ENCODE measurements at places on chromosomes 6 and 20.

DNA sequence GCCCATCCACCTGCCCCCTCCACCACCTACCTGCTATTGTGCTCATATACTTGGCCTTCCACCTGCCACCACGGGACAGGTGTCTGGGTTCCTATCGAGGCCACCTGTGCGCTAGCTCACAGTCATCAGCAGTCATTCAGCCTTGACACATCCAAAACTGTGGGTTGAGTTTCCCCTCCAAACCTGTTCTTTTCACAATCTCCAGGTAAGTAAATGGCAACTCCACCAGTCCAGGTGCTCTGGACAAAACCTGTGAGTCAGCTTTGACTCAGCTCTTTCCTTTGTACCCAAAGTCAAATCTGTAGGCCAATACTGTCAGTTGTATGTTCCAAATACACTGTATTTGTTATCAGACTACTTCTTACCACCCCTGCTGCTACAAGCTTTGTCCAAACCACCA, 52.6 kb downstream of the SPTLC3 start:
- DNase-seq, result no peak

GRCh38 chr6:3584606-3585005, 127.8 kb upstream of the SLC22A23 start:
- DNase-seq, result no peak

DNA sequence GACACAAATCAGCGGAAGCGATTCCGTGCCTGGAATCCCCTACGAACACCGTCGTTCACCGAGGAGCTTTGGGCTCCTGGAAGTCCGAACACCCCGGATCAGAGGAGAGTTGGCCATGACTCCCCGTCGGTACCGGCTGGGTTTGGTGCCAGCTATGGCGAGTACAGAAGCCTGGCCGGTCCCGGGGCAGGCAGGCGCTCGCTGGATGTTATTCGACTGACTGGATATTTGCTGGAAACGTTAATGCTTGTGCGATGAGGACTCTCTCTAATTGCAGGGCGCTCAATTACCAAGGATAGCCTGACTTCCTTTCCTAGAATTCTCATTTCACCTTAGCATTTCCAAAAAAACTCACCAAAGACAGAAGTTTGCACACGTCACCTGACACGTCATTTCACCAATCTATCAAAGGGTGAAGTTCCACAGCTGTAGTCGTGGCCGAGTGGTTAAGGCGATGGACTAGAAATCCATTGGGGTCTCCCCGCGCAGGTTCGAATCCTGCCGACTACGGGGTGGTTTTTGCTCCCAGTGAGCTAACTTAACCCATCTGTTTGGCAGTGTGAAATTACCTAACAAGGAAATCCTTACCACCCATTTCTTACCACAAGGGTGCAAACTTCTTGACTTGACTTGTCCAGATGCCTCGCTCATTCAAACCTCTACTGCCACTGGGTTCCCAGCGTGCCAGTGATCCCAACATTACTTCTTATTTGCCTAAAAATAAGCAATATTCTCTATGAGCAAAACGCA, 22.7 kb upstream of the ZNF184 start:
- DNase-seq, result no peak

DNA sequence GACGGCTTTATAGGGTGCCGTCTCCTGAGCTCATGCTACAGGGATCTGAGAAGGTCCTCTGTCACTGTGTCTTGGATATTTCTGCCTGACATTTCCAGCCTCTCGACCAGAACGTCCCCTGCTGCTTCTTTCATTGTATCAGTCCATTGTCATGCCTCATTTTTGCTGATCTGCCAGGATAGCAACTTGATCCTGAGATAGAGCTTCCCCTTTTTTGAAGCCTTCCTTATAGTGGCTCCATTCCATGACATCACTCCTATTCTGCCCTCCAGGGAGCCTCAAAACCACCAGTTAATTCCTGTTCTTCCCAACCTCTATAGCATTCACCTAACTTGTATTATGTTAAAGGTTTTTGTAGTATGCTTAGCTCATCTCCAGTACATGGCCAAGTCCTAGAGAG, 431.8 kb upstream of the NOX3 start:
- no peak for DNase-seq

DNA sequence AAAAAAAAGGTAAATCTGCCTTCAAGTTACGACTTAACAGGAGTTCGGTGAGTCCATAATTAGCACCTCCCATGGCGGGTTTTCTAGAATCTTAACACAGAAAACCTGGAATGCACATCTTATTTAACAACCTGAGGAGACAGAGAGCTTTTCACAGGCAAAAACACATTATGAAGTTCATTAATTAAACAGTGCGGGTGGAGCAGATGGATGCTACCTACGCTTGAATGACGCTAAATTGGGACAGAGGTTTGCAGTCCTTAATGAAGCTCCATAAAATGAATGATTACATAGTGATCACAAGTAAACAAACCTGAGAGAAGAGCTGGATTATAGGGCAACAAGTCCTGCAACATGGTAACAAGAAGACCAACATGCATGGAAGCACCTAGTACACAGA, 81.0 kb downstream of the INSM1 start:
- no peak for DNase-seq

DNA sequence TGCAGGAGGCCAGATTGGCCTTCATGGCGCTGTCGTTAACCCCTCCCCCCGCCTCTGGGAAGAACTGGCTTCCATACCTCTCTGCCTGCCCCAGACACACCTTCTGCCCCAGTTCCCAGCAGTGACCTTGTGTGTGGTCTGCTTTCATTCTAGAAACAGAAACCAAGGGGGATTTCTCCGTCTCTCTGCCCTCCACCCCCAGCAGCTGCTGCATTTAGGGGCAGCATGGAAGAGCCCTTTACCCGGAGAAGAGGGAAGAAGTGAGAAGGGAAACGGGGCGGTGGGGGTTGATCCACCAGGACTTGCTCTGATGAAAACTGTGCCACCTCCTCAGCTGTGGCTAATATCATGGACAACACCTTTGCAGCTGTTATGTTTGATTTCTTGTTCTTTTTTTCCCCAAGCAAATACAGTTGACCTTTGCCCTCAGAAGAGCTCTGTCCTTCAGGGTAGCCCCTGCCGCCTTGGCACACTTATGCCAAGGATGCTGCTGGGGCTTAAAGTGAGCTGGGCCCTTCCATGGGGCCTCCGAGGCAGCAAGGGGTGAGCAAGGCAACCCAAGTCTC, 6.1 kb downstream of the GLP1R start:
- peak; percentile 64 for DNase-seq

DNA sequence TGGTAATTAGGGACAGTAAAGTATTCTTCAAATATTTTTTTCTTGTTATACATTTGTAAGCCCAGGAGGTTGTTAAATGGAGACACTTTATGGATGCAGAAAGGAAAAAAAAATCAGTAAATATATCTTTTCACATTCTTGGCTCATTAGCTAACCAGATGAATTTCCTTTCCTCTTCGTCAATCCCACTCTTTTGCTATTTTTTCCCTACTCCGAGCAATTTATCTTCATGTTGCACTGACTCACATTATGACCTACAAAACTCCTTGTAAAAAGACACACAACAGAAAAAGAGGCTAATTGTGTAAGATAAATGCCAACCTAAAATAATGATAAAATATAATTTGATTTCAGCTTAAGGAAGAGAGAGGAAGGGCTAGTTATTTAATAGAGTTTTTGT, 472.9 kb upstream of the ZNF337 start:
- no peak for DNase-seq

GRCh38 chr6:157822245-157823000, 623 bp upstream of the SNX9 start:
- DNase-seq, result no peak

GRCh38 chr6:157966589-157966977, 15.1 kb upstream of the SYNJ2 start:
- DNase-seq, result peak; percentile 77

- DNase-seq, result no peak
Observed at GRCh38 chr6:71268735-71269437, 19.7 kb upstream of the OGFRL1 start.

- DNase-seq, result no peak
Observed at GRCh38 chr6:152600022-152600421, 37.1 kb downstream of the SYNE1 start.

- no peak for DNase-seq
Observed at GRCh38 chr6:121437851-121438651, 2.6 kb downstream of the GJA1 start.

DNA sequence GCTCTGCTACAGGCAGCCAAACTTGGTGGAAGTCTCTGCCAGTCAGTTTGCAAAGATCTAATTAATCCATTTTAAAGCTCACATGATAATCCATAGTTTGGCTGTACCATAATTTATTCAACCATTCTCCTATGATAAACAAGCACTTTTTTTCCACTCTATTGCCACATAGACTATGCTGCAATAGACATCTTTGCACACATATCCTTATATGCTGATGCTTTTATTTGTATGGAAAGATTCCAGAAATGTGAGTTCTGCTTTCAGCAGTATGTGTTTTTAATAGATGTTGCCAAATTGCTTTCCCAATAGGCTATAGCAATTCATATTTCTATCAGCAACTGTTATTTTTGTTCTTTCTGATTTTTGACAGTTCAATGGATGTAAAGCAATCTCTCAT, 628.0 kb downstream of the KIF16B start:
- DNase-seq, result no peak

GRCh38 chr6:141426400-141426980, 706.2 kb upstream of the GJE1 start:
- no peak for DNase-seq

DNA sequence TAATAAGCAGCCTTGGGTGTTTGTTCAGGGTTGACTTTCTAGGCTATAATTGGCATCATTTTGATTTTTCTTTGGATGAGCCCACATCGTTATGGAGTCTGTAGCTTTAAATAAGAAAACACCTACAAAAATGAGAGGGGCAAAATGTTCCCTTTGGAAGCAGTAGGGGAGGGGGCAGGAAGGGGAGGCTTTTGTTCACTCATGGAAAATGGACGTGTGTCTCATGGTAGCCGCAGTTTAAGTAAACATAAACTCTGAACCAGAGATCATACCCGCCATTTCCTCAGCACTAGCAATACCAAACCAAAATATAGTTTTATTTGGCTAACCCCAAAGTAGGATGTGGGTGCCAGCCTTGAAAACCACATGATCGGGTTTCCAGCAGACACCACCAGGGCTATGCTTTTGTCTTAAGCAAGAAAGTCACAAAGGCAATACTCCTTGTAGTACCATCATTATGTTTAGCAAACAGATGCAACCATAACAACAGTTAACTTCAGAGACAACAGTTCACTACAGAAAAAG, 572.5 kb upstream of the JAG1 start:
- no peak for DNase-seq

- DNase-seq, result no peak
Observed at GRCh38 chr6:111970426-111970825, 83.5 kb upstream of the CCN6 start.

DNA sequence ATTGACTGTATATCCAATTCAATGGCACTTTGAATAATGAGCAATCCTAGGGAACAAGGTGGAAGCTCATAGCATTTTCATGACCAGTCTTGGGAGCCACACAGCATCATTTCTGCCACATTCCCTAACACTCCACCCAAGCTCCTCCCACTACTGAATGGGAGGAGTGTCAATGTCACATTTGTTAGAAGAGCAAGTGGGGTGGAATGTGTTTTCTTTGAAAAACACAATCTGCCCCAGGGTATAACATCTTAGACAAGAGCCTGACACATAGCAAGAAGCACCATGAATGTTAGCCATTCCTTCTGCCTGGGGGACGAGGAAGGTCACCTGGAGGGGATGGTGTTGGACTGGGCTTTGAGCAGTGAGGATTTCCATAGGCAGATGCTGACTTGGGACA, 258.3 kb upstream of the PMEPA1 start:
- DNase-seq, result no peak

DNA sequence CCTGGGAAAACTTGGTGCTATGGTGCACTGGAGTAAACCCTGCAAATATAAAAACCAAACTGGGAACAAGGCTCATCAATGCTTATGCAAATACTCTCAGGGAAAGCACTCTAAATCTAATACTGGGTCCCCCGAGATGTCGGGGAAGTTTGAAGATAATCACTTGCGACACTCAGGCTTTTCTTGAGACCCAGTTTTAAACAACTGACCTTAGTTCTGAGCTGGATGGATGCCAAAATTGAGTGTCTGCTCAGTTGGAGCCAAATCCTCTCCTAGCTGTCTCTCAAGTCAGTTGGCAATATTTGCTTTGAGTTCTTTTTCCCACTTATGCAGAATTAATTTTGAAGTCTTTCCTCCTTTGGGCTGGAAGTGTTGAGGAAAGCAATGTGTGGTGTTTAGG, 75.5 kb upstream of the CD2AP start:
- no peak for DNase-seq

DNA sequence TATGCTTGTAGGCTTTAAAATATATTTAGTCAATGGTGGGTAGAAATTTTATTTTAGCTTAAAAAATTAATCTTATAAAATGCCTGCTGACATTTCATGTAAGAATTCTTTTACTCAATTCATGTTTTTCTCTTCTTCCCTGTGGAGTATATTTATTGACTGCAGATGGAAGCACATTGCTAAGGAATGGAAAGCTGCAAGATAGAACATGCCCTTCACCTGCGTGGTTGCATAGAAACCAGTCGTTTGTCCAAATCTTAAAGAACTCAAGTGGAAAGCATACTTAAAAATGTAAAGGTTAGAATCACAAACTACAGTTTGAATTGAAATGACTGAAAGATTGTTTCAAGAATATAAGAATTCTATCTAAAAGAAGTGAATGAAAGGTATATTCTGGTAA, 30.7 kb downstream of the C6orf163 start:
- no peak for DNase-seq

GRCh38 chr6:34370361-34370760, 22.1 kb downstream of the NUDT3 start:
- peak; percentile 35 for DNase-seq
